ENCODE measurements at places on chromosomes 4 and X.
A peak's percentile ranks its signal among the peaks of the same experiment; 100 is the strongest.

GRCh38 chrX:140343226-140343868, 161.5 kb downstream of the SOX3 start:
- peak; percentile 44 for DNase-seq

- DNase-seq = no peak
Measured at GRCh38 chr4:182955411-182955810, 38.2 kb upstream of the DCTD start.

GRCh38 chrX:18133605-18134004, 87.1 kb downstream of the BEND2 start:
- no peak for DNase-seq

- DNase-seq = no peak
Measured at GRCh38 chr4:67160394-67160793, 384.9 kb downstream of the CENPC start.

- no peak for DNase-seq
Measured at GRCh38 chr4:18067031-18067430, 45.5 kb upstream of the LCORL start.

- peak; percentile 80 for DNase-seq
Measured at GRCh38 chrX:107712231-107713202, 63.1 kb downstream of the TSC22D3 start.

DNA sequence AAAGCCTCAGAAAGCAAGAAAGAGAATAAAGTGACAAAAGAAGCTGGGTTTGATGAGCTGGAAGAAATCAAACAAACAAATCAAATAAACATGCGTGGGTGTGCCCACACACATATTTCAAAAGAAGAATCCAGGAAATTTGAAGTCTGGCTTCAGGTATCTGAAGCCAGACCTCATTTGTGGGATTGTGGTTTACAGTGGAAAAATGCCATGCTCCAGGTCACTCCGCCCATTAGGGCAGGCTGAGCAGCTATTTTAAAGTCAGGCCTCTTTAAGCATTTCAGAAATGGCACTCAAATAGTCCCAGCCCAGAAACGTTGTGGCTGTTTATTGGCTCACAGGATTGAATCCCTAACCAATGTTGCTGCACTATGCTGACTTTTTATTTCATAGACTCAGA, 226.1 kb upstream of the F9 start:
- DNase-seq = no peak

GRCh38 chr4:4694296-4694772, 152.5 kb upstream of the STX18 start:
- DNase-seq = peak; percentile 41

- no peak for DNase-seq
Measured at GRCh38 chr4:4735136-4735750, 124.2 kb upstream of the MSX1 start.

GRCh38 chr4:148495463-148495862, 53.2 kb upstream of the NR3C2 start:
- no peak for DNase-seq

- DNase-seq = no peak
Measured at GRCh38 chr4:114921790-114922591, 191.4 kb downstream of the NDST4 start.

DNA sequence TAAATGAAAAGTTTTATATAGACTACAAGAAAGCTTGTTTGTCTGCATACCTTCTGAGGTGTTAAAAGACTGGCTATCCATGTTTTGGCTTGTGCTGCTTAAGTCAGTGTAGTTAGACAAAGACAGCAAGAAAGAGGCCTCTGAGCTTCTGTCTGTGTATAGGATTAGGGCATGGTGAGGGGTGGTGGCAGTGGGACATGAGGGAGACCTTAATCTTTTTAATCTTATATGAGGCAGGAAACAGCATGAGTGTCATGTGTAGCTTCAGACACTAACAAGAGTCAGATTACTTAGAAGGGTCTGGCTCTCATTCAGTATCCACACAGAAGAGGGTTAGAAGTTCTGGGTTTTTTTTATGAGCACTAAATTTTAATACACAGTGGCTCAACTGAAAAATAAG, 213.3 kb downstream of the GABRG1 start:
- DNase-seq = no peak

GRCh38 chrX:104172121-104172520, 5.9 kb downstream of the FAM199X start:
- DNase-seq = no peak

- no peak for DNase-seq
Measured at GRCh38 chr4:81796790-81797528, 325.3 kb upstream of the RASGEF1B start.

DNA sequence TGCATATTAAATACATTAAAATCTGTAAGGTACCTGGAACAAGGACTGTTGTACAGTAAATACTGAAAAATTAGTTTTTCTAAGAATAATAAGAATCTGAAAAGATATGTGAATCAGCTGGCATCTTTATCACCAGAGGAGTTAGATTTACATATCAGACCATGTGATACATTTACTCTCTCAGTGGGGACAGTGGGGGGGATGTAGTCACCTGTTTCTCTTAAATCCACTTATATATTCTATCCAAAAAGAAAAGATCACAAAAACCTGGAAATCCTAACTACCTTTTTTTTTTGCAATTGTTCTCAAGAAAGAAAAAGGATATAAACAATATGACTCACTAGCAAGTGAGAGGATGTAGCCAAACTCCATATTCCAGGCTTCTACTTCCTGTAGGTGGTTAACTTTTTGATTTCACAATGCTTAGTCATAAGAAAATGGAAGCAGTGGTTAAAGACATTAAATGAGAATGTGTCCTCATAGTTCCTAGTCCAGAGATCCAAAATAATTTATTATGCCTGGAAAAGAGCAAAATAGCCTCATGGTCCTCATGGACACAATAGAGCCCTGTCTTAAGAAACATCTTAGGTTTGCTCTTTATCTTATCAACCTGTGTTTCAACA, 22.5 kb upstream of the MYOZ2 start:
- DNase-seq = peak; percentile 88

GRCh38 chr4:79088946-79089691, 149.9 kb upstream of the PAQR3 start:
- DNase-seq = no peak

DNA sequence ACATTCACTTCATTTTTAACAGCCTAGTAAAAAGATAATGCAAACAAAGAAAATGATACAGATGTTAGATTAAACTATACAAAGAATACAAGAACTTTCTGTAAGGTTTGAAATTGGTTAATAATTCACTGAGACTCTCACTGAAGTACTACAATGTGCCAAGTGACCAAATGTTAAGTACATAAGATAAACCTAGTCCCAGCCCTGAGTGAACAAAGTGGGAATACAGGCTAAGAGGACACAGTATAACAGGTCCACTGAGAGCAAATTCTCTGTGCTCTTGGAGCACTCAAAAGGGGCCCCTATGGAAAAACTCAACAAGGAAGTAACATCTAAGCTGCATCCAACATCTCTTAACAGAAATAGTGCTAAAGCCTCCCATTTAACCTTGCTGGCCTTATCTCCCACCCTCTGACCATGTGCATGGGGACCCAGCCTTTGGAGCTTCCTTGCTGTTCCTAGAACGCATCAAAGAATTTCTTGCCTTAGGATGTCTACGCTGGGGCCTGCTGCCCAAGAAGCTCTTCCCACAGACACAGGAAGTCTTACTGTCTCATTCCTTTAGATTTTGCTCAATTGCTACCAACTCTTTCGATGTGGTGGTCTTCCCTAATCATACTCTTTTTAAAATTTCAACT, 113.4 kb downstream of the ZAR1 start:
- DNase-seq = no peak

DNA sequence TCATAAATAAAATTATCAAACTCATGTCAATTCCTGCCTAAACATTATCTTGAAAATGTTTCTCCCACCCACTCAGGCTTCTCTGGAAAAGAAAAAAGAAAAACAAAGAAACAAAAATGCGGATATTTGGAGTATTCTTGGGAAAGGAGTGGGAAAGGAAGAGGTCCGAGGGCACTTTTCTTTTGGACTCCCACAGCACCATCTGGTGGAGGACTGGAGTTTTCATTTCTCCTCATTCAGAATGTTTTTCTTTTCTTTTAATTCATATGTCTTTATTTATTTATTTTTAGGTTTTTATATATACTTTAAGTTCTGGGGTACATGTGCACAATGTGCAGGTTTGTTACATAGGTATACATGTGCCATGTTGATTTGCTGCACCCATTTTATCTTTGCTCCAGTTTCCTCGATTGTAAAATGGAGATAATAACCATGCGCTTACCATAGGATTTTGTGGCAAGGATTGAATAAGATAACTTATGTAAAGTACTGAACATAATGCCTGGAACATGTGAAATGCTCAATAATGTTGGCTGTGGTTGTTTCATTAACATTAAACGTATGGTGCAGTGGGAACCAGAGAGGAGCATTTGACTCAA, 8.0 kb upstream of the KCNE5 start:
- peak; percentile 45 for DNase-seq

DNA sequence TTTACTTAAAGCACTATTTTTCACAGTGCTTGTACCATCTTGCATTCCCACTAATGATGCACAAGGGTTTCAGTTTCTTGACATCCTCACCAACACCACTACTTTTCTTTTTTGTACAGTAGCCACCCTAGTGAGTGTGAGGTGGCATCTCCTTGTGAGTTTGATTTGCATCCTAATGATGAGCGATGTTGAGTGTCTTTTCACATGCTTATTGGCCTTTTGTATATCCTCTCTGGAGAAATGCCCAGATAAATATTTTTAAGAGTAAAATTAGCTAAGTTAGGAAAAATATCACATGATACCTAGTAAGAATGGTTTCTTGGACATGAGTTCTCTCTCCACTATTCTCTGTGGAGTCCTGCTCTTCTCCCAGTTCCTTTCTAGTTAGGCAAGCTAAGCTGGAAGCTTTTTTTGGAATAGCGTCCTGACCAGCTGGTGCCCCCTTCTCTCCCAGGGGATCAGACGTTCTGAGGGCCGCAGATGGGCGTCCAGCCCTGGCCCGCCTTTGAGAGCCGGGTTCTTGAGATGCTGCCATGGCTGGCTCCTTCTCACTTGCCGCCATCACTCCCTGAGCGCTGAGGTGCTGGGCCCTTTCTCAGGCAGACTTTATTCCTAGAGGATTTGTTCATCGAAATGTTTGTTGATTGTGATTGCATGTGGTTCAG, 132.1 kb downstream of the ARHGAP10 start:
- DNase-seq = no peak

DNA sequence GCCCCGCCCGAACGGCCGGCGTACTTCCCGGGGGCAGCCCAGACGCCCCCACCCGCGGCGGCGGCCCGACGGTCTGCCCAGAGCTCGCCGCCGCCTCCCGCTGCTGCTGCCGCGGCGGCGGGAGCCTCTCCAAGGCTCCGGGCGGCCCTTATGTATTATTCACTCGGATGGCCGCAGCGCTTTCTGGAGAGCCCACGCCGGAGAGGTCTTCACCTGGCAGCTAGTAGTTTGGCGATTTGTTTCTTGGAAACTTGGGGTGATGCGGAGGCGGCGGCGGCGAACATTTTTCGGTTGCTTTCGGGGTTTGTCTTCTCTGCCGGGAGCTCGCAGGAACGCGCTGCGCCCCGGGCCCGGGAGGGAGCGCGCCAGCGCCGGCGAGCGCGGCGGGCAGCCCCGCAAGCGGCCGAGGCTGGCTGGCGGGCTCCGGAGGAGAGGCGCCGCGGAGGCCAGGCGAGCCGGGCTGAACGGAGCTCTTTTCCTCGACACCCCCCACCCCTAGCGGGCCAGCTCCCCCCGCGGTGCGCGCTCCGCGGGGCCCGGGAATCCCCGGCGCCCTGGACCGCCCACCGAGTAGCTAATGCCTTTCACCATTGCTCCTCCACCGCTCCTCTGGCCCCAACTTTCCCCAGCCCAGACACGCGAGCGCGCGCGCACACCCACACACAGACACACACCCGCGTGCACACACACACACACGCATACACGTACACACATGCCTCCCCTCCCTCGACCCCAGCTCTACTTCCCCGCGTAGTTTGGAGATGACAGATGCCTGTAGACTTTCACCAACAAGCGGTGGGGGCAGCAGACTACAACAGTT, 113.5 kb downstream of the DHX15 start:
- DNase-seq = no peak

- DNase-seq = no peak
Measured at GRCh38 chr4:32349026-32349425, 1628.9 kb downstream of the PCDH7 start.

DNA sequence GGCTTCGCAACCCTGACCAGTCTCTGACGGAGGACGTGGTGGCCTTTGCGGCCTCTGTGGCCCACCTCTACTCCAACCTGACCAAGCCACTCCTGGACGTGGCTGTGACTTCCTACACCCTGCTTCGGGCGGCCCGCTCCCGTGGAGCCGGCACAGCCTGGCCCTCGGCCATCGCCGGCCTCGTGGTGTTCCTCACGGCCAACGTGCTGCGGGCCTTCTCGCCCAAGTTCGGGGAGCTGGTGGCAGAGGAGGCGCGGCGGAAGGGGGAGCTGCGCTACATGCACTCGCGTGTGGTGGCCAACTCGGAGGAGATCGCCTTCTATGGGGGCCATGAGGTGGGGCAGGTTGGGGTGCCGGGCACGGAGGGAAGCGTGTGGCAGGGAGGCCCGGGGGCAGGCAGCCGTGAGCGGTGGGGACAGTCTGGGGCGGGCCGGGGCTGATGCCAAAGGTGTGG, 1.2 kb downstream of the ABCD1 start:
- no peak for DNase-seq

- DNase-seq = no peak
Measured at GRCh38 chrX:84168095-84168494, 19.9 kb downstream of the RPS6KA6 start.

- DNase-seq = peak; percentile 79
Measured at GRCh38 chrX:24395775-24396174, 35.3 kb downstream of the SUPT20HL1 start.

DNA sequence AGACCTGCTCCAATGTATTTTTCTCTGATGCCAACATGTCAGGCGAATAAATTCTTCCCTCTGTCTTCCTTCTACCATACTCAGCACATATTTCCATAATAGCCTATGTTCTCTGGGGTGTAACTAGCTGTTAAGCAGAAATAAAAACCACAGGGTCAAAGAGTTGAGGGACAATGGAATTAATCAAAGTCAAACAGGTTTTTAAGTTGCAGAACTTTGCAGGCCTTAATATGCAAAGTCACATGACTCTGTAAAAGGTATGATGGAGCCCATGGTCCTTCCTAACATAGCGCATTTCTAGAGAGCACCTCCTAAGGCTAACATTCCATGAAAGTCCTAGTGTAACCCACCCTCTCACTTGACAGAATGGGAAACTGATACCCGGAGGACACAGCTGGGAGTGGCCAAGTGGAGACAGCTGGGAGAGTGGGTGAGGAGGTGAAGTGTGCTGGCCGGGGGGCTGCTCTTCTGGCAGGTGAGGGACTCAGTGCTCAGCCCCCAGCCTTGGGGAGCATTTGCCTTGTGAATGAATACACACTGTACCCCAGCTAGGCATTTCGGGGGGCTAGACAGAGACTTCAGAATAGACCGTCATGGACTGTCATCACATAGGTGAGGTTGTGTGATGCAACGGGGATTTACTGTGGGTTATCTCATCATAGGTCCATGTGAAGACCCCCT, 8.4 kb upstream of the SORCS2 start:
- no peak for DNase-seq

DNA sequence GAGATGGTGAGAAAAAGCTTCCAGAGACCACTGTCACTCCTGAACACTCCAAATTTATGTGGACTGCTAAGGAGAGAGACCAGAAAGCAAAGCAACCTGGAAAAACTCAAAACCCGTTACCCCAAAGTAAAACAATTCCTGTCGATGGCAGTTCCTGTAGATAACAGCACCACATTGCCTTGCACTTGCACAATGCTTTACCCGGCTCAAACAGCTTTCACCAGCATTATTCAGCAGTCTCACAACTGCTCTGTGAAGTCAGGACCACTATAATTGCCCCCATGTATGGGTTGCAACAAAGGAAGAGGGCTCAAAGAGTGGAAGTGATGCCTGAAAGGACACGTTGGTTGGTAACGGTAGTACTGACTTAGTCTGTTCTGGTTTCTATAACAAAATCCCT, 234.8 kb downstream of the BCOR start:
- no peak for DNase-seq

Data from MCF 10A (cell line).